ENCODE measurements at places on chromosomes 1 and 21.
A peak's percentile ranks its signal among the peaks of the same experiment; 100 is the strongest.

- no peak for DNase-seq
Measured at GRCh38 chr1:77794550-77794949, 15.1 kb downstream of the MIGA1 start.

- DNase-seq, result peak; percentile 25
Measured at GRCh38 chr1:155003766-155004351, 1.3 kb downstream of the ZBTB7B start.

DNA sequence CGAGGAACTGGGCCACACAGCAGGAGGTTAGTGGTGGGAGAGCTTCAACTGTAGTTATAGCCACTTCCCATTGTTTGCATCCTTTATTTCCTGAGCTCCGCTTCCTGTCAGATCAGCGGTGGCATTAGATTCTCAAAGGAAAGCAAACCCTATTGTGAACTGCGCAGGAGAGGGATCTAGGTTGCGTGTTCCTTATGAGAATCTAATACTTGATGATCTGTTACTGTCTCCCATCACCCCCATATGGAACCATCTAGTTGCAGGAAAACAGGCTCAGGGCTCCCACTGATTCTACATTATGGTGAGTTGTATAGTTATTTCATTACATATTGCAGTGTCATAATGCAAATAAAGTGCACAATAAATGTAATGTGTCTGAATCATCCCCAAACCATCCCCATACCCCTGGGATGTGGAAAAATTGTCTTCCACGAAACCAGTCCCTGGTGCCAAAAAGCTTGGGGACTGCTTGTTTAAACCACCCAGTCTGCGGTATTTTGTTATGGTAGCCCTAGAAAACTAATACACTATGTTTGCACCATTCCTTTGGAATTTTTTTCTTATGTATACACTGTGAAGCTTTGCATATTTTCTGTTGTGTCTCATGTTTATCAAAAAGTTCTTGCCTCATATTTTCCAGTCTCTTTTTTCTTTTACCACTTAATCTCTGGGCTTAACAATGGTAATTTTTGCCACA lies 136.6 kb upstream of the IVNS1ABP start:
- no peak for DNase-seq

- no peak for DNase-seq
Measured at GRCh38 chr1:33762962-33763361, 100.9 kb upstream of the HMGB4 start.

Data from AML-193 (cell line).